WTC11 (cell line): ENCODE measurements at places on chromosomes 11 and 22.

GRCh38 chr11:116279511-116279910 lies 493.3 kb downstream of the BUD13 start:
- DNase-seq: no peak

DNA sequence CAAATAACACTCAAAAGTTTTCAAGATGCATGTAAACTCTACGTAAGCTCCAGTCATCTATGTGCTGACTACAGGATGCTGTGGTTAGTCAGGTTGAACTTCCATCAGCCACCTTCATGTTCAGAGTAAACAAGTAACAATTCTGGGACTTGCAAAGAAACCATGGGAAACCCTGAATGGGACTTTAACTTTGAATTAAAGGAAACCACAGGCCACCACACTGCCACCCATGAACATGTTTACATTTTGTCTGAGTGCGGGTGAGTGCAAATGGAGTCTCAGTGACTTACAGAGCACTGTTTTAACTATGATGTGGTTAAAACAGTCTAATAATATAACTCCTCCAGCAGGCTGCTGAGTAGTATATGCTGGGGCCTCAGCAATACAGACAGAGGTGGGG lies 12.9 kb upstream of the SYTL2 start:
- DNase-seq: no peak

DNA sequence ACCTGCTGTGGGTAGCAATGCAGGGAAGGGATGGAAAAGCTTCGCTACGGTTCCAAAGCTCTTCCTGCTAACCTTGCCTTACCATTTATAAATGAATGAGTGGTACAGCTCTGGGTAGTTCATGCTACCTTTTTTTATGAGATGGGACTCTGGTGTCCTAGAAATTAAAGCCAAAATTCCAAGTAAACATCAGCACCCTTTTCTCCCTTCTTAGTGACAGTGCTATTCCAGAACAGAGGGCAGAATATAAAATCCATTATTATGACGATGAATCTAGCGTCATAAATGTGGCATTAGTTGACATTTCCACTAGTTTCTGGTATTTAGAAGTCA lies 447 bp upstream of the SVIP start:
- no peak for DNase-seq

- DNase-seq: no peak
These were observed 28.8 kb downstream of the WNT7B start for GRCh38 chr22:45948081-45948648.

- DNase-seq: no peak
These were observed 38.7 kb upstream of the LINC01488 start for GRCh38 chr11:69442807-69443137.

DNA sequence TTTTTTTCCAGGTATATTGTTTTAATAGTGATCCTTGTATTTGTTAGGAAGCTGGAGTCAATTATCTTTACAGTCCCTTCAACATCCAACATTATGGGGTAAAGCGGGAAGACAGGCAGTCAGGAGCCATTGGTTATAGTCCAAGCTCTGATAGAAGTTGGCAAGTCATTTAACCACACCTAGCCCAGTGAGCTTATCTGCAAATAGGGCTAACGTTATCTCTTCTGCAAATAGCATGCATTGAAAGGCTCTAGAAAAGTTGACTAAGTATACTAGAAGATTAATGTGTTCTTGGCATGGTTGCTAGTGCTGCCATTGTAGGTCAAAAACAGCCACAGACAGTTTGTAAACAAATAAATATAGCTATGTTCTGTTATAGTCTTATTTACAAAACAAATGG lies 520.7 kb downstream of the OPCML start:
- DNase-seq: no peak
